ENCODE measurements at places on chromosomes 7 and 10.
A peak's percentile ranks its signal among the peaks of the same experiment; 100 is the strongest.

GRCh38 chr7:138163800-138164199, 87.5 kb downstream of the AKR1D1 start:
- no peak for DNase-seq

DNA sequence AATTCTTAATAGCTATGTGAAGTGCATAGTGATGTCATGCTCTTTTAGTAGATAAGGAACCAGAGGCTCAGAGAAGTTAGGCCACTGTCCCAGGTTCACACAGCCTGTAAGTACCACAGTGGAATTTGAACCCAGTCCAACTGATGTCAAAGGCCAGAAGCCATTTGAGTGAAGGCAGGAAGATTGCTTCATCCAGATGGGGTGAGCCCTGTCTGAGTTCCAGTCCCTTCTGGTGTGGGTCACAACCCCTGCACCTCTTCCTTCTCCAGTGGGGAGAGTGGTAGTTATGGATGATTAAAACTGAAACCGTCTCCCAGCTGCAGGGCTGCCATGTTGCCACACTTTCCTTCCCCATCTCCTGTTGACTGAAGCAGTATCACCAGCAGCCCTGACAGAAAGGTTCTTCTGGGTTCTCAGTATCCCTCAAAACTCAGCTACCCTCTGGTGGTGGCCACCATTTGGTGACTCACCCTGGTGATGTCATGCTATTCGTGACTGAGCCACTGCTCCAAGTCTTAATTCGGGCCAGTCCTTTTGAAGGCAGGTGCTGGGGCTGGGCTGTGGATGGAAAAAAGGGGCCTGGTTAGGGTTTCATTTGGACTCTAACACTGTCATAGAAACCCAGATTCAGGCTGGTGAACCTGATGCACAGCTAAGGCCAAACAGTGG, 1.5 kb upstream of the C10orf95 start:
- peak; percentile 70 for DNase-seq

DNA sequence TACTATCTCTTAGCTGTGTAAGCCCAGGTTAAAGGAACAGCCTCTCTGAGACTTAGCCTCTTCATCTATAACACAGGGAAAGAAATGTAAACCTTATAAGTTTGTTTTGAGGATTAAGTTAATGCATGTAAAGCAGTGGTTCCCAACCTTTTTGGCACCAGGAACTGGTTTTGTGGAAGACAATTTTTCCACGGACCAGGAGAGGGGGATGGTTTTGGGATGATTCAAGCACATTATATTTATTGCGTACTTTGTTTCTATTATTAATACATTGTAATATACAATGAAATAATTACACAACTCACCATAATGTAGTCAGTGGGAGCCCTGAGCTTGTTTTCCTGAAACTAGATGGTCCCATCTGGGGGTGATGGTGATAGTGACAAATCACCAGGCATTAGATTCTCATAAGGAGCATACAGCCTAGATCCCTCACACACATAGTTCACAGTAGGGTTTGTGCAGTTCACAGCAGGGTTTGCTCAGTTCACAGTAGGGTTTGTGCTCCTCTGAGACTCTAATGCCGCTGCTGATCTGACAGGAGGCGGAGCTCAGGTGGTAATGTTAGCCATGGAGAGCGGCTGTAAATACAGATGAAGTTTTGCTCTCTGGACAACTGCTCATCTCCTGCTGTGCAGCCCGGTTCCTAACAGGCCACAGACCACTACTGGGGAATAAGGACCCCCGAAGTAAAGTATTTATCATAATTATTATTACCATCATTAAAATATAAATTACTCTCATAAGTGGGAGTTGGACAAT, 41.3 kb upstream of the ANK3 start:
- DNase-seq: no peak

GRCh38 chr10:12042409-12042796, 206 bp downstream of the UPF2 start:
- DNase-seq: no peak

DNA sequence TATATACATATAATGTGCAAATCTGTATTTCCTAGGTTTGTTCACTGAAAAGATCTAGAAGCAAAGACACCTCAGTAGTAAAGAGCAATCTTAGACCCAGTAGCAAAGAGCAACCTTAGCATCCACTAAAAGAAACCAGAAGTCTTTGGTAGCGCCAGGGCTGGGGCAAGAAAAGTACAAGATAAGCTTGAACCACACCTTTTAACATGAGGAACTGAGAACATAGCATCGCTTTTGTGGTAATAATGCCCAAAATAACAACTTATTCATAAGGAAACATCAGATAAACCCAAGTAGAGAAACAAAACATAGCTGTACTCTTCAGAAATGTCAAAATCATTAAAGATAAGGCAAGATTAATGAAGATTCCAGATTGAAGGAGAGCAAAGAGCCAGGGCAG, 173.4 kb downstream of the IMMP2L start:
- no peak for DNase-seq

- no peak for DNase-seq
These were observed 276.5 kb downstream of the PTPRN2 start for GRCh38 chr7:158310924-158311666.

- DNase-seq: no peak
These were observed 12.6 kb upstream of the WDFY4 start for GRCh38 chr10:48671914-48672595.

DNA sequence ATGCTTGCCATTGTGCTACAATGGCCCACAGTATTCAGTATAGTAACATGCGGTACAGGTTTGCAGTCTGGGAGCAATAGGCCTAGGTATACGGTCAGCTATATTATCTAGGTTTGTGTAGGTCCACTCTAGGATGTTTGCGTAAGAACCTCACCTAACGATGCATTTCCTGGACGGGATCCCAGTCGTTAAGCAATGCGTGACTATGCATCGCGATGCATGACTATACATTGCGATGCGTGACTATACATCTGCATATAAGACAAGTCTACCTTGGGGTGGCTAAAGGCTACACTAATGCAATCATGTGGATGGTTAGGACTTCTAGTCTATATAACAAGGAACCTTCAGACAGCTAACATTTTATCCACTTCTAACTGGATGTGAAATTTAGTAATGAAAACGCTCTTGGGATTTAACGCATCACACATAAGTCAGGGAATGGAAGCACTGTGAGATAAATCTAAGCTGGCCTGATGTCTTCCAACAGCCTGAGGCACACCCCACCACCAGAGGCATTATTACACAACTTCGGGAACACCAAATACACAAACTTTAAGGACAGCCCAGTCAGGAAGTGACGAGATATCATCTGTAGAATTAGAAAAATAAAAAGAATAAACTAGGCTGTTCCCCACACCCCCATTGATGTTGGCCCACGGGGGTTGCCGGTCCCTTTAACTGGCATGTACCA, 9.2 kb downstream of the GNA12 start:
- no peak for DNase-seq

GRCh38 chr10:104478380-104478779, 124.7 kb downstream of the CFAP58 start:
- DNase-seq: no peak

DNA sequence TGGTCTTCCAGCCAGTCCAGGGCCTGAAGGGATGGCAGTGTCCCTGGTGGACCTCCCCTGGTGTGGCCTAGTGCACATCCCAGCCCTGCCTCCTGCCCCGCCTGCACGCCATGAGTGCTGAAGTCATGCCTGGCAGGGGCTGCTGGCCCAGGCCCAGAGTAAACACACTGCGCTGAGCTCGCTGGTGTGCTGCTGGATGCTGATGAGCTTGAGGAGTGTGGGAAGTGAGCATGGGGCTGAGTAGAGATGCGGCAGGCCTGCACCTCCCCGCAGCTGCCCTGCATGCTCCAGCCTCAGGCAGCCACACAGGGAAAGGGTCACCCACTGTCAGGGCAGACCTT, 43.2 kb downstream of the HTRA1 start:
- no peak for DNase-seq

DNA sequence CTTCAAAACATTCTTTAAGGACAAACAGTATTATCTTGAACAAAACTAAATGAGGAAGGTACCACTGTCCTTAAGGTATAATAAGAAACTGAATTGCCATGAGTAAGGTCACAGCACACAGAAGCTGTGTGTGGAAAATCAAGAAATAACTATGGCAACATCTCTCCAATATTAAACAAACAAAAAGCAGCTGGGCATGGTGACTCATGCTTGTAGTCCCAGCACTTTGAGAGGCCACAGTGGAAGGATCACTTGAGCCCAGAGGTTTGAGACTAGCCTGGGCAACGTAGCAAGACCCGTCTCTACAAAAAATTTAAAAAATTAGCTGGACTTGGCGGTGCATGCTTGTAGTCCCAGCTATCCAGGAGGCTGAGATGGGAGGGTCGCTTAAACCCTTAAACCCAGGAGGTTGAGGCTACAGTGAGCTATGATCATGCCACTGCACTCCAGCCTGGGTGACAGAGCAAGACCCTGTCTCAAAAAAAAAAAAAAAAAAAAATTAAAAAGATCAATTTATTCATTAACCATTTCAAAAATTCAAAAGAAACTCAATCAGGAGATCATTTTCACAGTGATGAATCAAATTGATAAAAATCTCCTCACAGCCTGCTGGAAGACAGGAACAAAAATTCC, 195.4 kb downstream of the SKIDA1 start:
- DNase-seq: no peak

- no peak for DNase-seq
These were observed 80.3 kb downstream of the WDR11 start for GRCh38 chr10:120931423-120931822.

GRCh38 chr10:11212288-11213085, 194.8 kb downstream of the CELF2 start:
- no peak for DNase-seq

DNA sequence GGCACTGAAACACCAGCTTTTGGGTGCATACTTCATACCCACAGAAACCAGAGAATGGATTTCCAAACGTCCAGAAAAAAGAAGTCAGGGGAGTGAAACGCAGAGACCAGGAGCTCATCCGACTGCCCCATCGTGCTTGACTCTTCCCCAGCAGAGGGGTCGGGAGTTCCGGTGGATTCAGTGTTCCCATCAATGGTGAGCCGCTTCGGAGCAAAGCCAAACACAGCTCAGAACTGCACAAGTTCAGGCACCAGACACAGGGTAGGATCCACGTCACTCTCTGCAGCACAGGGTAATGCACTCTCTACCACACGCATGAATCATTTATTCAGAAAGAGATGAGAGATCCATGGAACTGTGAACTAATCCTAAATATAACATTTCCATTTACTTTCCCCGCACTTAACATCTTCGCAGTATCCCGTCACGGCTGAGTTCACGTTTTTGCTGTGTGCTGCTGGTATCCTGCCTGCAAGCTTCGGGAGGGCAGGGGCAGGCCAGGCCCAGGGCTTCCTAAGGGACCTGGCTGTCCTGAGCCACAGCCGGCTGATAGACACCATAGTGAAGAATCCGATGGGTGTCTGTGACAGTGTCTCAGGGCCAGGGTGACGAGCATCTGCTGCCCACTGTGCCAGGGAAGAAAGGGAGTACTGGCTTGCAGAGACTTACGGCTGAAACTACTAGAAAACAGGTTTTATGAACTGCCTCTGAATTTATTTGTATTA, 545.3 kb downstream of the PTPRN2 start:
- DNase-seq: no peak

- DNase-seq: no peak
These were observed 87.2 kb upstream of the CTBP2 start for GRCh38 chr10:125247576-125247975.

DNA sequence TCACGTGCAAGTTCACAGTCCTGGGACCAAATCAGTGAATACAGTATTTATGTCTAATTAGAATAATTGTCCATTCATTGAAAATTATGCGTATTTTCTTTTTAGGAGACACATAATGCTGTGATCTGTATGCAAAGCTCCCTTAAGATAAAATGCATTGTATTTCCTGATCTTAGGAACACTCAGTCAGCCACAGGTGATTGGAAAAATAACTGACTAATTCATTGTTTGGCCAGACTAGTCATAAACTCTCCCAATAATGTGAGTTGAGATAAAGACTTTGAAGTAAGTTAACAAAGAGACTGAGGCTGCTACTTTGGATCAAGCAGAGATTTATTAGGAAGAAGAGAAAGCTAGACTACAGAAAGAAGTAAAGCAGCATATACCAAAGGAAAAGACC, 182.2 kb downstream of the GNAI1 start:
- DNase-seq: no peak

- no peak for DNase-seq
These were observed 12.8 kb downstream of the ANKRD22 start for GRCh38 chr10:88838766-88839350.

- DNase-seq: no peak
These were observed 104.7 kb upstream of the PRR15 start for GRCh38 chr7:29458933-29459332.

GRCh38 chr7:1287752-1288201, 55.1 kb downstream of the UNCX start:
- DNase-seq: no peak

DNA sequence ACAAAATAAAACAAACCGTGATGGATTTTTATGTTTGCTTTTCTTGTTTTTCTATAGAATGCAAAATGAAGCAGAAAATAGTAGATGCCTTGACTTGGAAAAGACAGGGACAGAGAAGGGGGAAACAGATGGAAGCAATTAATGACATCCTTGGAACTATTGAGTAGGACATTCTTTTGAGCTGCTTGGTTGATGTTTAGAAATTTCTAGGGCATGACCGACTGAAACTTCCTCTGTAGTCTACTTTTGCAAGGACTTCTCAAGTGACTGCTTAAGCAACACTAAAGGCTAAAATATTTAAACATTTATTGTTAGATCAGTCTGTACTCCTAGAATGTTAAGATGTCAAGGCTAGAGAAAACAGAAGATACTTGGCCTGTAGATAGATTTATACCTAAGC, 49.4 kb downstream of the VCL start:
- DNase-seq: no peak

GRCh38 chr7:118327174-118327573, 102.7 kb downstream of the ANKRD7 start:
- no peak for DNase-seq

GRCh38 chr10:132101529-132101928, 35.8 kb downstream of the JAKMIP3 start:
- no peak for DNase-seq

DNA sequence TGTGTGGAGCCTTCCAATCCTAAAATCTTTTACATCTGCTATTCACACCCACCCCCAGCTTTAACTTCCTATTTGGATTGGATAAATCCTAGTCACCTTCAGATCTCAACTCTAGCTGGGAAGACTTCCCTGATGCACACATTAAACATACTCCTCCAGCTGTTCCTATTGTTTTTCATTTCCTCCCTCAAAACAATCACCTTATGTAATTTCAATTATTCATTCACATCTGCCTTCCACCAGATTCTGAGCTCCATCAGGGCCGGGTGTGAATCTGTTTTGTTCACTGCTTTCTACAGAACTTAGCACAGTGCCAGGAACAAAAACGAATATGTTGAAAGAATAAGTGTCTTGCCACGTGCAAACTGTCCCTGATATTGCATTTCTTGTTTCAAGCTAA, 497.4 kb downstream of the PLXDC2 start:
- no peak for DNase-seq

GRCh38 chr10:44863344-44864047, 47.6 kb upstream of the TMEM72 start:
- no peak for DNase-seq

DNA sequence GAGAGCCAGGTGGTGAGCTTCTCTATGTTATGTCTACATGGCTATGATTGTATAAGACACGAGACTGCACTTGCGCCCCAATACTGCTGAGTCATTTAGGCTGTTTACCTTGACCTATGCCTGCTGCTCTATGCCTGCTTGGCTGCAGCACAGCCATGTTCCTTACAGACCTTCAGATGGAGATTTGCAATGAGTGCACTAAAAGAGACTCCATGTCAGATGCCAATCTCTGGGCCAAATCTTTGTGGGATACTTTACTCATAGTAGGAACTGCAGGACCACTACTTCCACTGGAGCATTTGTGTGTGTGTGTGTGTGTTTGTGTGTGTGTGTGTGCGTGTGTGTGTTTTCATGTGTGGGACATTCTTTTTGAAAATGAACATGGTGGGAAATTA, 50.0 kb upstream of the KMT2E start:
- DNase-seq: no peak
